Erythroblast (primary cell): ENCODE measurements at places on chromosomes 16 and 17.

GRCh38 chr16:8887431-8887765 lies 5.2 kb downstream of the LITAFD start:
- DNase-seq = no peak

DNA sequence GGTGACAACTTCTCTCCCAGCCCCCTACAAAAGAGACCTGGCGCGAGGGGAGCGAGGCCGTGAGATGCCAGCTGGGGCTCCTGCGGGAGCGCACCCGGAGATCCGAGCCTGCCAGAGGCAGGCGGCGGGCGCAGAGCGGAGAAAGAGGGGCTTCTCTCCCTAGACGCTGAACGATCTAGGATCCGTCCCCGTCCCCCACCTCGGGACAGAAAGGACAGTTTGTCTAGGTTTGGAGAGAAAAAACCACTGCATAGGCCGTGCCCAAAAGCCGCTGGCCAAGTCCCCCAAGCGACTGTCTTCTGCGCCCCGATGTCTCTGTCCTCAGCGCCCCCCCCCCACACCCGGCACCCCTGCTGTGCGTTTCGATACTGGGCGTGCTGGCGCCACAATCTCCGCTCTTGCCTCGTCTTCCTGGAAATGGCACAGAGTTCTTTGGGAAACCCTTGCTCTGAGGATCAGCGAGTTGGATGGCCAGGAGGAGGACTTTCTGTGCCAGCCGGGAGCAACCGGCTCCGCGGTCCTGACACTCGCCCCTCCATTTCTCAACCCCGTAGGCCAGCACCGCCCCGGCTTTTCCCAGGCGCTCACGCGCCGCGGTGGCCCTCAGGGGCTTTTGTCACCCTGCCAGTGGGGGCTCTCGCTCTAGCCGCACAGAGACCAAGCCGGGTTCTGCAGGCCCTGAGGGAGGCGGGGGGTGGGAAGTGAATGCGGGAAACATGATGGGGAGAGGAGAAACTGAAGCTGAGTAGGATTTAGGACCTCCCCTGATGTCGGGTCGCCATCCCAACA lies 1.0 kb downstream of the SSTR2 start:
- no peak for DNase-seq

- no peak for DNase-seq
Observed at GRCh38 chr16:80580109-80580832, 39.5 kb downstream of the DYNLRB2 start.

DNA sequence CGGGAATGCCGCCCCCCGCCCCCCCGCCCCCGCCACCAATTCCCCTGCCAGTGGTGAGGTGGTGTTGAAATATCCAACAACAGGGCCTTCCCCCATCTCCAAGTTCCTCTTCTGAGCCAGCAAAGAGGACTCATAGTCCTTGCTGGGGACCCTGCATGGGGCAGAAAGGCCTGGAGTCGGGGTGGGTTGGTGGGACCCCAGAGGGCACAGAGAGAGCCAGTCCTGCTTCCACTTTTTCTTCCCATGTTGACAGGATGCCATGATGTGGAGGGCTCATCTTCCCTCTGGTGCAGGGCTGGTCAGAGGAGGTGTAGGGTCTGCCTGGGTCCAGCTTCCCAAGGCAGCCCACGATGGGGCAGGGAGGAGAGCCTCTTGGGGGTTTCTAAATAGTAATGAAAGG lies 49.0 kb upstream of the PIK3R6 start:
- no peak for DNase-seq
